ENCODE measurements at places on chromosomes 7 and 10.

- DNase-seq, result no peak
These were observed 11.3 kb upstream of the TRPV6 start for GRCh38 chr7:142896741-142897379.

- DNase-seq, result no peak
These were observed 51.9 kb downstream of the ASZ1 start for GRCh38 chr7:117375380-117375779.

DNA sequence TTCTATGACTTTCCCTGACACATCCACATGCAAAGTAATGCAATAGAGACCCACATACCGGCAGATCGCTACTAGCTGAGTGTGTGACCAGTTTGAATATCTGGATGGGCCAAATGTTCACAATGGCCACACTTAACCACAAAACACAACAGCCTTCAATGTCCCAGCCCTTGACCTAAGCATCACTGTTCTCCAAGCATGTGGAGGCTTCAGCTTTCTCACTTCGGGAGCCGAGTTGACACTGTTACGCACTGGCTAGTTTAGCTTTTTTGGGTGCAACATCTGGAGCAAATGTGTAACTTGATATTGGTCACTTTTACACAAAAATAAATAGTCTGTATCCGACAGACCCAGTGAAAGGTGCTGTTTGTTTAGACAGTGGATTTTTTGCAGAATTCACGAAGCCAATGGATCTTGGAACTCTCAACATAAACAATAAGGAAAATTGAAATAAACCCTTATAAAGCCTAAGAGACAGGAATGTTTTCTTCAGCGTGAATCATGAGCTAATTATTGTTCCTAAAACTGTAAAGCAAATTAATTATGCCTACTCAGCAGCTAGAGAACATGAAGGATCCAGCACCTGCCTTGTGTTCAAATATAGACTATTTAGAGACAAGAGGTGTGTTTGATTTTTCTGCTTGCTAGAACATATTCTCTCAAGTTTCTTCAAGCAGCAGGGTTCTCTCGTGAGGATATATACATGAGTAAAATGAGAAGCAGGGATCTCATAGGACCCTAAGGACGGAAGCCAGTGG lies 117.6 kb upstream of the JCAD start:
- no peak for DNase-seq

DNA sequence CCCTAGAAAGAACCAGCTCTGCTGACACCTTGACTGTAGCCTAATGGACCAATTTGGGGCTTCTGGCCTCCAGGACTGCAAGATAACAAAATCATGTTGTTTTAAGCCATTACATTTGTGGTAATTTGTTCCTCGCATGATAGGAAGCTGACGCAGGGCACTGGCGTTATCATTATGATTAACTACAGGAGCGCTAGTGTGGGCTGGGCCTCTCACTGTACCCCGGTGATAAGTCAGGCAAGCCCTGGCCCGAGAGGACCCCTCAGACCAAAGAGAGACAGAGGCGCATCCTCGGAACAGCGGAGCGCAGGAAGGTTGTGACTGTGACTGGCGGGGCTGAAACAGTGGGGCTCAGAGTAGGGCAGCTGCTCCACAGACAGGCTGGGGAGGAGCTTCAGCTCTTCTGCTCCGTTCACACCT lies 150.3 kb upstream of the CHST15 start:
- no peak for DNase-seq

GRCh38 chr7:56811081-56811480 lies 321.2 kb downstream of the ZNF479 start:
- no peak for DNase-seq

GRCh38 chr7:134284011-134284410 lies 32.7 kb downstream of the SLC35B4 start:
- no peak for DNase-seq

- DNase-seq, result no peak
These were observed 28.8 kb upstream of the GNAI1 start for GRCh38 chr7:80105701-80106408.

DNA sequence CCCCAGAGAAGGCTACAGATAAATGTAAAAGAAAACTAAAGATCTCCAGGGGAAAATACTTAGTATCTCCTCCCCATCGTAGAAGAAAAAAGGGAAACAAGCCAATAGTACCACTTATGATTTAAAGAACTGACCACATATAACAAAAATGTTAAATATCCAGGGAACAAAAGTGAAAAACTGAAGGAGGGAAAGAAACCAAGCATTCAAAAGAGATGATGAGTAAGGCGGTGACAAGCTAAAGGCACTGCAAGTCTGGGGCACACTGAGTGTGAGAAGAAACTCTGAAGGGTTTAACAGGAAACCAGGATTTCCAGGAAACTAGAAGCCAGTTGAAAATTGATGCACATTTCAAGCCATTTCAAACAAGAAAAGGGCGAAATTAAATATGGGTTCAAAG lies 226.3 kb downstream of the AHR start:
- no peak for DNase-seq

GRCh38 chr7:5525271-5526099 lies 101.9 kb upstream of the TNRC18 start:
- DNase-seq, result peak; percentile 79

DNA sequence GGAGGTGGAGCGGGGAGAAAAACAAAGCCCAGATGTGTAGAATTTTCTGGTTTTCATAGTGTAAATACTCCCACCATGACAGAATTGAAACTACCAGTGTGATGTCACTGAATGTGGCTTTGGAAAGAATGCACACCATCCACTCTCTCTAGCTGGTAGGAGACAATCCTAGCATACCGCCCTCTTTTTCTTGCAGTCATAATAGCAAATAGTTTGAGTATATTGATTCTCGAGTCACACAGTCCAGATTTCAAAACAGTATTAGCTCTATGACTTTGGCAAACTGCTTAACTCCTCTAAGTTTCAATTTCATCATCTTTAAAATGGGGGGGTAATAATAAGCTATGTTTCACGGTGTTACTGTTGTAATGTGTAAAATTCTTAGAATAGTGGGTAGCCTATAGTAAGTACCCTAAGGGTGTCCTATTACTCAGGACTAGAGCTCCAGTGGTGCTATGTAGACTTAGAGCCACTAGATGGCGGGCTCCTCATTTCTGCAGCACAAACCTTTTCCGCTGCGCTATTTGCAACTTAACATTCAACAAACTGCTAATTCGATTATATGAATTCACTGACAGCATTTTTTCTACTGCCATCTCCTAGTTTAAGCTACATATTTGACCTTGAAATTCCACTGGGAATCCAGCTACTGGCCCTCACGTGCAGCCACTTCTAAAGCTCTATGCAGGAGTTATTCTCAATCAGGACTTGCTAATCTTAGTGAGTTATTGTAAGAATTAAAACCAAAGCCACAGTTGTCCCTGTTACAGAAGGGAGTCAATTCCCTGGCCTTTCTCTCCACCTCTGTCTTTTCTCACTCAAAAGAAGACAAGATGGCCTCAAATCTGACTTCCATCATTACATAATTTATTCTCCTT lies 18.7 kb downstream of the TAS2R40 start:
- peak; percentile 83 for DNase-seq

- DNase-seq, result no peak
These were observed 27.4 kb downstream of the COL1A2 start for GRCh38 chr7:94422136-94422535.
